Fibroblast of pulmonary artery (primary cell): ENCODE measurements at places on chromosomes 2 and 18.

- peak; percentile 17 for DNase-seq
Measured at GRCh38 chr2:28606986-28607441, 111.2 kb downstream of the PLB1 start.

DNA sequence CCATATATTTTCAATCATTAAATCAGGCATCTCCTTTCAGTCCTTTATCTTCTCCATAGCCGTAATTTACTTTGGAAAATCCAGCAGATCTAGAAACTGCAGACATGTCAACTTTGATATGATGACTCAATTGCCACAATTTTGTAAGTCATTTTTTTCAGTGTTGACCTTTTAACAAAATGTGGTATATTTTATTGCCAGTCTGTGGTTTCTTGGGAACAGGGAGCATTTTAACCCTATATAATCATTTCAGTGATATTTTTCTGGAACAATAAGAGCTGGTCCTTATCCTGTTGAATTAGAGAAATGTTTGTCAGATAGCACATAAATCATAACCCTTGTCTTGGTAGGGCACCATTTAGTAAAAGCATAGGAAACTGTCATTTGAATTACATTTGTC is 90.9 kb upstream of the UBXN4 start:
- no peak for DNase-seq

DNA sequence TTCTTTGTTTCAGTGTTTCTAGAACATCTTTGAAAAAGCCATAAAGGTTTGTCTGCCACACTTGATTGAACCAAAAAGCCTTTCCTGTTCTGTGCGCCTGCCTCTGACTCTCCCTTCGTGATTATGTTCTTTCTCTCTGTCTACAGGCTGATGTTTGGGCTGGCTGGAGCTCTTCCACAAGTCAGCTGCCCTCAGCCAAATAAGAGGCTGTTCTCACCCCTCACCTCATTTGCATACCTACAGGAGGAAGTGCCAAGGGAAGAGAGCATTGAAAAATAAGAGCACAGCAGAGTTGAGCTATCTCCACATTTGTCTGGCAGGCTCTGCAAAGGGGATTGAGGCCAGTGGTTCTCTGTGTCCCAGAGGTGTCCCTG is 15.8 kb downstream of the INPP5D start:
- no peak for DNase-seq

DNA sequence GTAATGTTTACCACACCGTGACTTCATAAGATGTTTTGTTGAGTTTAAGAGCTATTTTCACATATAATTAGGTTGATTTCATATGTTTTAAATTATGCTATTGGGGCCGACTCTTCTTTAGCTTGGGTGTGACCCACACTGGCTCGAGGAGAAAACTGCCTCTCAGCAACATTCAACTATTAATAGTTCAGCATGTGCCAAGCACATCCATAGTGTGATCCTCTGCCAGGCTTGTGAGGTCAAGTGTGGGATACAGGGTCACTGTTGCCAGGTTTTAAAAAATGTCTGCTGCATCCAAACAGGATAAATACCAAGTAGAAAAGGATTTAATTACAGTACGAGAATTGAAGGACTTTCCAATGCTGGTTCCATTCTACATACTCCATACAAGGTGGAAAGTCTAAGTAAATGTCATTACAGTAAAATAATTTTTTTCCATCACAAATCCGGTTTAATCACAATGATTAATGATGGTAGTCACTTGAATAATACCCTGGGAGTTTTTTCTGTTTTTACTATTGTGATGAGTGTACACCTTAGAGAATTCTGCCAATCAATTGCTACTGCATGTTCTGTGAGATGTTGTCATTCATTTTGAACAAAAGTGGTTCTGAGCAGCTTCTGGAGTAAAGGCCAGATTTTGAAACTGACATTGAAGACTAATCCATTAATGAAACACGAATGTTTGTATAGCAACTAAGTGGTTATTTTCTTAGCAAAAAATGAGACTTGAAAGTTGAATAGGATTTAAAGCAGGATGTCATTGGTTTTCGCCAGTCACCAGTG is 84.5 kb downstream of the ABI2 start:
- DNase-seq: no peak

DNA sequence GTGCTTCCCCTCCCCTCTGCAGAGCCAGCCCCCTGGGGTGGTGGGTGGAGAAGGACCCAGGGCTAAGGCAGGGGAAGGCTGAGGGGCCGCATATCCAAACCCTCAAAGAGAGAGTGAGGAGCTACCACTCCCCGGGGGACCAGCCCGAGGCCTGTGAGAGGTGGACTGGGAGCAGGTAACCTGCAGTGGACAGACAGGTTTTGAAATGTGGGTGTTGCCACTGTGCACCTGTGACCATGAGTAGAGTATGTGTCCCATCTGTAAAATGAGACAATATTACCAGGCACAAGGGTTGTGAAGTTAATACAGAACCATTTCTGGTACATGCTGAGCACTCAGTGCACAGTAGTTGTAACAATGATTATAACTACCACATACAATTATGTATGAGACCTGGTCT is 51.2 kb upstream of the POMC start:
- DNase-seq: no peak

DNA sequence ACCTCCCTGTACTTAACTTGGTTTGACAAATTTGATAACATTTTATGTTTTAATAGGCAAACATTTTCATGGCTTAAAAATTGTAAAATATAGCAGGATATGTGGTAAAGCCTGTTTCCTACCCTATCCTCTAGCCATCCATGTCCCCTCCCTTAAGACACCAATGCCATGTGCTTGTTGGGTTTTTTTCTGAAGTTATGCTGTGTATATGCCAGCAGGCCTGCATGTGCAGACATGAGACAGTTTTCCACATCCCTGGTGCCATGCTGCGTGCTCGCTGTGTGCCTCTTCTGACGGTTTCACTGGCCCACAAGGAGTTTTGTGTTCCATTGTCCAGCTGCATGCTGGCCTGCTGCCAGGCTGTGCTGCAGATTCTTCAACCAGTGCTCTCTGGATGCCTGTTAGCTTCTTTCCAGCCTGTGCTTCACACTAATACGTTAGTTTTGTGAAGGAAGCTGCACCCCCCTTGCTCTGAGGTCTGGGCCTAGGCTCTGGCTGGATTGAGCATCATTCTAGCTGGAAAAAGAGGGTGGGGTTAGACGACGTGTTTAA is 16.9 kb downstream of the INPP4A start:
- peak; percentile 24 for DNase-seq

DNA sequence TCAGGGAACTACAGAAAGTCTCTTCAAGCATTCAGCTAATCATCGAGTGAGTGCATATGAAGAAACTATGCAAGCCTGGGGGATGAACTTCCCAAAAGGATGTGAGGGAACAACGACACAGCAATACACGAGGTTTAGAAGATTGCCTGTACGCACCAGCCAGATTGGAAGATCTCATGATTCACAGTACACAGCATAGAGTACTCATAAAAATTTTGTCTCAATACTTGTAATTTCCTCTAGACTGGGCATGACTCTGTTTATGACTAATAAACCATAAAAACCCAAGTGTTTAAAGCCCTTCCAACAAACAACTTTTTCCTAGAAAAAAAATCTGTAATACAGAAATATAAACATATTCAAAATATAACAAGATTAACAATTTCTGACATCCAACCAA is 279.7 kb downstream of the KCNJ3 start:
- no peak for DNase-seq

DNA sequence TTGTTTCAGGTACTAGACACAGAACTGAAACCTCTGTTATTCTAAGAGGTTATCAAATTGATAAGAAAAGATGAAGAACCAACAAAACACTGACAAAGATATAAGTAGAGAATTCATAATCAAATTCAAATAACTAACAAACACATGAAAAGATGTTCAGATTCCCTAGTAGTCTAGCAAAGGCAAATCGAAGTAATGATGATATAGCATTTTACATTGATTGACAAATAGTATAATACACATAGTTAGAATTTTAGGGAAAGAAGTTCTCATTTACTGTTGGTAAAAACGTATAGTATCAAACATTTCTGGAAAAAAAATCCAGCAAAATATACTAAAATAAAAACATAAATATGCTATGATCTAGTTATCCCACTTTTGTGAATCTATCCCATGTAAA is 50.6 kb downstream of the DNAH7 start:
- DNase-seq: no peak

- no peak for DNase-seq
Measured at GRCh38 chr18:78697446-78697845, 282.2 kb upstream of the SALL3 start.

- DNase-seq: no peak
Measured at GRCh38 chr2:112687522-112687921, 33.3 kb upstream of the NT5DC4 start.

- no peak for DNase-seq
Measured at GRCh38 chr18:44410740-44411139, 269.9 kb upstream of the SETBP1 start.

DNA sequence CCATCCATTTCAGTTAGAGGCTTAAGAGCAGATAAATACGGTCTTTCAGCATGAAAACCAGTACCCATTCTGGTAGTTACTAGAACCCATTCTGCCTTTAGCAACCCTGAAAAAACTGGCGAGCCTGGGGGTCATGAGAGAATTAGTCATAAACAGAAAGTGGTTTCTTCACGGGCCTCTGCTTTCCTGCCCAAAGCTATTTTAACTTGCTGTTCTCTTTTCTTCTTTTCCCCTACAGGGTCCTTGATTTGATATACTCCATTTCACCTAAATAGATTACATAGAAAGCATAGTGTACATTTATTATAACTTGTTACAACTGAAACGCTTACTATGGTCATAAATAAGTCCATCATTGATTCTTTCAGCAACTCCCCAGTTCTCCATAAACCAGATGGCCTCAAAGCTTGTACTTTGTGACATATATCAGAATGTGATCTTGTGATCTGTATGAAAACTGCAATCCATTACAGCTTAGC is 48.3 kb downstream of the WDFY1 start:
- no peak for DNase-seq

- DNase-seq: no peak
Measured at GRCh38 chr2:178731300-178731699, 75.9 kb downstream of the TTN start.

- peak; percentile 20 for DNase-seq
Measured at GRCh38 chr2:222295368-222296062, 3.3 kb downstream of the PAX3 start.

DNA sequence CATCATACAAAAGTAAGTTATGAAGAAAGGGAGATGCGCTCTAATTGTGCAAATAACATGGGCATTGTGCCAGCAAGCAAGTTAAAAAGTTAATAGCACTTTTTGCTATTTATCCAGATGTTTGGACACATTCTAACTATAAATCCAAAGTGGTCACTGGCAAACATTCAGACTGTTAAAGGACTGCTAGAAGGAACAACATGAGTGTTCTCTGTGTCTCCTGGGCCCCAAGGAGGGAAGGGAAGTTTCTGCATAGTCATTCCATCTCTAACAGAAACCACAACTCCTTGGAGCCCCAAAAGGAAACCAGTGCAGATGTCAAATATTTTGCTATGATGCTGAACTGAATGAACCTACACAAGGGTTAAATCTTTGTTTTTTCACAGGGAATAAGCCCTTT is 213.3 kb upstream of the HNRNPA3 start:
- peak; percentile 19 for DNase-seq

- DNase-seq: no peak
Measured at GRCh38 chr2:16034151-16034974, 94.0 kb downstream of the MYCN start.

DNA sequence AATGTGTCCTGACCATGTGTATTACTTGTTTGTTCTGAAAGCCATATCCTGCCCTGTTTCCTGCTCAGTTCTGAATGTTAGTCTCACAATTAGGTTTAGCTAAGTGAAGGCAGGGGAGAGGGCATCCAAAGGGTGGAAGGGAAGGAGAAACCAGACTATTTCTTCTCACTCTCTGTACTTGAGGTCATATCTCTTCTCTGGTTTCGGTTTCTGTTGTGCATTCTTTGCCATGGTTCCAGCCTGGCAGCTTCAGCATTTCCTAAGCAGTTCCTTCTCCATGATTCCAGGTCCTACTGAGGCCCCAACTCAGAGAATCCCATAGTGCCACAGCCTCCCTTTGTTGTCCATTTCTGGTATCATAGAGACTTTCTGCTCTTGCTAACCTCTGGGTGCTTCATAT is 40.3 kb upstream of the HNMT start:
- peak; percentile 11 for DNase-seq

DNA sequence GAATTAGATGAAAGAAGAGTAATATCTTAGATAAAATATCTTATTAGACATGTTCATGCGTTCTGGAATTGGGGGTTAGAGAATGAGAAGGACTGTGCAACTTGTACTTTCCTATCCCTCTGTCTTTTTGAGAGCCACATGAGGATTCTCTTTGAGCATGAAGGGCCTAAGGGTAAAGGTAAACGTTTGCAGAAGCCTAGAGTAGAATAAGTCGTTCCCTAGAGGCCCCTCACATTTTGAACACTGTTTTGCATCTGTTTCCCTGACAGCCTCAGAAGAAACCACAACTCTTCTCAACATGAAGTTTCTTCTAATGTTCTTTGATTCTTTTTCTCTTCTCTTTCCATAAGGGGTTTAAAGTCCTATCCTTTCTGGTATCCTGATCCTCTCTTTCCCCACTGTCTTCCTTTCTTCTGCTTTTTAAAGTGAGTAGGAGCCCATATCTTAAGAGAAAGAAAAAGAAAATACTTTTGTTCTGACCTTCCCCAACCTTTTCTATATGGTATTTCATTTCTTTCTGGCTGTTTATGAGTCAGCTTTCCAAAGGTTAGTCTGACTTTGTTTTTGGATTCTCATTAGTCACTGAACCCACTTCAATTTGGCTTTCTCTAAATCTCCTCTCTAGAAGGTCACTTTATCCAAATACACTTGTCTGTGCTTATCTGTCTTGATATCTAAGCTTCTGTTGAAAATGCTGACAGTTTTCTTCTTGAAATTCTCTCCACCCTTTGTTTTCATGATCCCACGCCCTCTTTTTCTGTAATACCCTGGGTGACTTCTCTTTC is 34.8 kb downstream of the PPP1R1C start:
- DNase-seq: peak; percentile 24

DNA sequence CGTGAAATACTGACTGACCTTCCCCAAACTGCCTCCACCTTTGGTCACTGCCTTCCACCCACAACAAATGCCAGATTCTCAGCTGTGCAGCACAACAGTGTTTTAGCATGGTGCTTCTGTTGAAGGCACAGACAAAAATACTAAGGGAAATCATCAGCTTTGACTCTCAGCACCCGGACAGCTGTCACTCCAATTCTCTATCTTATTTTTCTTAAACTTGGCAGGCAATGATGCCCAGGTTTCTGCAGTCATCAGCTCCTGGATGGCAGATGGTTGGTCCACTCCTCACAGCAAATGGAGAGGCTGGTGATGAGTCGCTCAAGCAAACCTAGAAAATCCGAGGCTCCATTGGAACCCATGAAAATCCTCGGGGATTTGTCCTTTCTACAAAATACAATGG is 2.9 kb upstream of the FAM124B start:
- no peak for DNase-seq

- no peak for DNase-seq
Measured at GRCh38 chr2:23600346-23600745, 215.4 kb downstream of the KLHL29 start.

GRCh38 chr2:217852555-217853211 is 150.1 kb downstream of the TNS1 start:
- DNase-seq: no peak
